Stimulated activated CD8-positive, alpha-beta memory T cell treated with anti-CD3 and anti-CD28 coated beads, Interleukin-15, amount 100 ng/mL, for 24 hours (primary cell): ENCODE measurements at places on chromosomes 6 and 20.

GRCh38 chr6:20092071-20092566 is 120.2 kb downstream of the MBOAT1 start:
- no peak for DNase-seq

DNA sequence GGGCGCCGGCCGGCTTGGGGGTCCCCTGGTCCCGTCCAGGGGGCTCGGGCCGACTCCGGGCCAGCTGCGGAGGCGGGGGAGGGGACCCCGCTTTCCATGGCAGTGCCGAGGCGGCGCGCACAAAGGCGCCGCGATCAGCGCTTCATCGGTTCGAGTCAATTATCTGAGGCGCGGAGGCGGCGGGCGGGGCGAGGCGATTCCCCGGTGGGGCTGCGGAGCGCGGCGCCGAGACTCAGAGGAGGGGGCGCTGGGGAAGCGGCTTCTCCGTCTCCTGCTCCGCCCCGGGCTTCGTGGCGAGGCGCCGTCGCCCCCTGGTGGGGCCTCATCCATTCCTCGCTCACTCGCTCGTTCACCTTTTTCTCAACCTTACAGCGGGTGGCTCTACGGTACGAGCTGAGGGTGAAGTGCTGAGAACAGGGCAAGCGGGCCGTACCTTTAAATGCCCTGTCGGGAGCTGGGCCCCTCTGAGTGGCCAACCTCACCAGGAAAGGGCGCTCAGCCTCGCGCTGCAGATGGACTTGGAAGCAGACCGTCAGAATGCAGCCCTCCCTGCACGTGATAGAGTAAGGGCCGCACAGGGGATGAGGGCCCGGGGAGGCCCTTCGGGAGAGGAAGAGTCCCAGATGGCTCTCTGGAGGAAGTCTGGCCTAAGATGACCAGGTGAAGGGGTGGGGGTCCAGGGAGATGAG is 39.9 kb downstream of the SLC52A3 start:
- peak; percentile 35 for DNase-seq

DNA sequence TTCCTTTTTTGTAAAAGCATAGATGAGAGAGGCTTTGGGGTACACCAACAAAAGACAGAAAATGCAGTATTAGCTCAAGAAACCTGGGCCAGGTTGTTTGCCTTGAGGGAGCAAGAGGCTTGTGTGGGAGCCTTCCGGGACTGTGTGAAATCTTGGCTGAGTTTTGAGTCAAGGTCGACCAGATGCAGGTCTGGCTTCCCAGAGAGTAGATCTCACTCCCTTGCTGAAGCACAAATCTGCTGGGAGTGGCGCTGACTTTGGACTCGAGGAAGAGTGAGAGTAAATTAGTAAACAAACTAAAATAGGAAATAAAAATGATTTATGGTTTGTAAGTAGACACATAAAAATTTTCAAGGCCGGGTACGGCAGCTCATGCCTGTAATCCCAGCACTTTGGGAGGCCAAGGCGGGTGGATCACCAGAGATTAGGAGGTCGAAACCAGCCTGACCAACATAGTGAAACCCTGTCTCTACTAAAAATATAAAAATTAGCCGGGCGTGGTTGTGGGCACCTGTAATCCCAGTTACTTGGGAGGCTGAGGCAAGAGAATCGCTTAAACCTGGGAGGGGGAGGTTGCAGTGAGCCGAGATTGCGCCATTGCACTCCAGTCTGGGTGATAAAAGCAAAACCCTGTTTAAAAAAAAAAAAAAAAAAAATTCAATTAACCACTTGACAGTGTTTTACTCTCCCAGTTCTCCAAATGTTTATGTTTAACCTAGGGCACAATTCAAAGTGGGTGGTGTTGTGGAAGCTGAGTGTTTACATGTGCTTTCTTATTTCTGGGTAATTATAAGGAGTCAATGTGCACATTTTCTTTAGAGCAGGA is 27.7 kb upstream of the EDN1 start:
- DNase-seq, result no peak

DNA sequence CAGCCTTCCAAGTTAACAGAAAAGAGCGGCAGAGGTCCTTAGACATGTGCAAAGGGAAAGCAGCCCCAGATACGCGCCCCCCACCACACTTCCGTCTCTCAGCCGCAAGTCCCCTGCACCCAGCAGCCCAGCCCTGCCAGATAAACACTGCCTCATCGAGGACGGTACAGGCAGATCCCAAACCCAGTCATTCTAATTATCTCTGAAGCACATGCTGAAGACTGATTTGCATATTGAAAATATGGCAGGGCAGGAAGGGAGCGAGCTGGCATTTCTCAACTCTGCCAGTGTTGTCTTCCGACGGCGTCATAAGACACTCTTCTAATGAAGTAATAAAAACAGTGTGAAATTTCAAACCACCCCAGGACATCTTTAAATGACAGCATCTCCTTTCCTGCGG is 122.8 kb upstream of the CDH4 start:
- no peak for DNase-seq

GRCh38 chr6:14475306-14475705 is 357.7 kb downstream of the CD83 start:
- DNase-seq, result no peak

GRCh38 chr6:79574174-79574573 is 36.9 kb upstream of the LCA5 start:
- no peak for DNase-seq
